ENCODE measurements at places on chromosomes 7 and 10.

- no peak for DNase-seq
These were observed 131.3 kb downstream of the WDR11 start for GRCh38 chr10:120982507-120982906.

- no peak for DNase-seq
These were observed 94.8 kb upstream of the ZNF804B start for GRCh38 chr7:88664630-88665233.

DNA sequence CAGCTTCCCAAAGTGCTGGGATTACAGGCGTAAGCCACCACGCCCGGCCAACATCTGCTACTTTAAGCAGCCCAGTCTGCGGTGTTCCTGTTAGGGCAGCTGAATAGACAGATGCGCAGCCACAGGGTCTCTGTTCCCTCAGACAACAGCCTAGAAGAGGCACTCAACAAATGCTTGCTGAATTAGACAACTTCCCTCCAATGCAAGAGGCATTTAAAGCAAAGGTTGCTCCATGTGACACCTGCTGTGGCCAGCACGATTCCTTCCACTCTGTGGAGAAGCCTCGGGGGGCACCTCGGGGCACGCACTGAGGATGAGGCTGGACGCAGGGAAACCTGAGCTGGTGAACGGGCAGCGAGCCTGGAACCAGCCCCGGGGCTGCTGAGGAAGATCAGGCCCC, 237.8 kb downstream of the MAD1L1 start:
- DNase-seq, result no peak

DNA sequence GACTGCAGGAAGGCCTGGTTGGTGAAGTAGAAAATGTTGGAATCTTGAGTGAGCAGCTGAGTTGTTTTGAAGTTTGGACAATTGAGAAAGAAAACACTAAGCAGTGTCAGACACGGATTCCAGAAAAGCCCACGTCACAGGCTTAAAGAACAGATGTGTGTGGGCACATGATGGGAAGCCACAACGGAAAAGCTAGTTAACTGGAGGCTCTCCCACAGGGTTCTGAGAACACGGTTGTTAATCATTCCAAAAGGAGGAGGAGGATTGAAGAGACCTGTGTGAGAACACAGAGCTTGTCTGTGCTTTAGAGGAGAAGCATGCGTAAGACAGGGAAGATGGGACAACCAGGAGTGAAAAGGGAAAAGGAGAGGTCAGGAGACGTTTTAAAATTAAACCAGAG, 42.6 kb downstream of the SHH start:
- no peak for DNase-seq

- DNase-seq, result no peak
These were observed 212.1 kb upstream of the GHITM start for GRCh38 chr10:83927166-83927565.

Measured in neural progenitor cell (in vitro differentiated cells).